ENCODE measurements at places on chromosomes 1 and 21.

- no peak overlapping the region for H3K27ac ChIP-seq
- no peaks in the 10 kb centered on the region for H3K27me3 ChIP-seq
- no peak for DNase-seq
- no peaks in the 10 kb centered on the region for H3K36me3 ChIP-seq
- peaks cover 20% of the 10 kb centered on the region for H3K4me1 ChIP-seq
- no peak overlapping the region for H3K4me3 ChIP-seq
Observed at GRCh38 chr1:78155121-78155520, 109.4 kb downstream of the GIPC2 start.

DNA sequence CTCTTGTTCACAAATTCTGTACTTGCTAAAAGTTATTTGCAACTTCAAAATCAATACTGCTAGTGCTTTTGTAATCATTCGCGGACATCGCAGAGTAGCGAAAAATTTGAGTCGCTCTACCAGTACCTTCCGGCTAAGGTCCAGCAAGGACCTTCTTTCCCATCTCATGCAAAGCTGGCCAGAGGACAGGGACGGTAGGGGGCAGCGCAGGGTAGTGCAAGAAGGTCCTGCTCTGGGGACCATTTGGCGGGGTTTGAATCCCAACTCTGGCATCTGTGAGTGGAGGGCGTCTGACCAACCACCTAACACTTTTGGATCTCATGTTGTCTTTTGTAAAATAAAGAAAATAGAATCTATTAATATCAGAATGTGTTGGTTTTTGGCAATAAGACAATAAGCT, 258.3 kb downstream of the SPATA17 start:
- DNase-seq: no peak
- no peaks in the 10 kb centered on the region for H3K4me1 ChIP-seq
- H3K27me3 ChIP-seq: no peaks in the 10 kb centered on the region
- H3K36me3 ChIP-seq: no peaks in the 10 kb centered on the region
- no peak overlapping the region for H3K4me3 ChIP-seq

DNA sequence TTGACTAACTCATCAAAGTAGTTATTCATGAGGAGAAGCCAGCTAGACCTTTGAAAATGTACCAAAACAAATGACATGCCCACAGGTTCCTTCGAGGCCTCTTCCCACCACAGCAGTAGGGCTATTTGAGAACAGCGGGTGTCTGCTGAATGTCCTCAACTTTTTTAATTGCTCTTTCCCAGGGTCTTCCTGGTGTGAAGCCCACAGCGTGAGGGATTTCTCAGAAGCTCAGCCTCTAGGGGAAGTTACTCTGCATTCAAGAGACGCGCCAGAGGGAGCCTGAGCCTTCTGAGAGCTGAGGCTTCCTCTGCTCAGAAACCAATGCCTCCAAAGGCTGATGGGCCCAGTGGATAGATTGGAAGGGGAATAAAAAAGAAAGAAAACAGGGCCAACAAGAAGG, 153.6 kb downstream of the OLFM3 start:
- no peaks in the 10 kb centered on the region for H3K4me1 ChIP-seq
- H3K4me3 ChIP-seq: no peak overlapping the region
- H3K27me3 ChIP-seq: peaks cover 23% of the 10 kb centered on the region
- no peak for DNase-seq

DNA sequence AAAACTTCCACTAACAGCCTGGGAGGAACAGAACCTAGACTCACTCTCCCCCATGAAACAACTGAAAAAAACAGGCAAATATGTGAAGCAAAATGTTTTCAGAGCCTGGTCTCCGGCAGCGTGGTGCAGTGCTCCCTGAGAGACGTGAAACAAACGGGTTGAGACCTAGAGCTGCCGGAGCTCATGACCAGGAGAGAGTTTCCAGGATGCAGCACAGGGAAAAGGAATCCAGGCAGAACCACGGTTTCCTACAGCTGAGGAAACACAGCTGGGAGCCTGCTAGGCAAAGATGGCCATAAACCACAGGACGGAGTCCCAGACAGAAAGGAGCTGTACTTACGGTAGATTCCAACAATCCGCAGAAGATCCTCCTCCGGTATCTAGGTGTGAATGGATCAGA, 20.2 kb upstream of the SLC19A1 start:
- no peaks in the 10 kb centered on the region for H3K4me1 ChIP-seq
- H3K4me3 ChIP-seq: no peak overlapping the region
- H3K36me3 ChIP-seq: no peaks in the 10 kb centered on the region
- no peak for DNase-seq
- H3K27ac ChIP-seq: no peak overlapping the region

DNA sequence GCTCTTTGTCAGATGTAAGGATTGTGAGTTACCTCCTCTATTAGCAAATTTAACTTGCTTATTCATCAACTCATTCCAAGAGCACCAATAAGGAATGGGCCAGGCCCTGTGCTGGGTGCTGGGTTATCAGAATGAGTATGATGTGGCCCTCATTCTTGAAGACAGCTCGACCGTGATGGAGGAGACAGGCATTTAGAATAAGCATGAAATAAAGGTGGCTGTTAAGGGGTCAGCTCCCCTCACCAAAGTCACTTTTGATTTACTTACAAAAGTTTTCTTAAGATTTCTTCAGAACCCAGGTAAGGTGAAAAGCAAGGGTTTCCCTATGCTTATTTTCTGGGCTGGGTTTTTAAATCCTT, 15.3 kb upstream of the PADI1 start:
- H3K27me3 ChIP-seq: no peaks in the 10 kb centered on the region
- no peaks in the 10 kb centered on the region for H3K36me3 ChIP-seq
- peak; percentile 17 for DNase-seq
- peaks cover 52% of the 10 kb centered on the region for H3K4me1 ChIP-seq
- no peak overlapping the region for H3K4me3 ChIP-seq

GRCh38 chr1:188665477-188665876, 1812.2 kb downstream of the BRINP3 start:
- DNase-seq: no peak
- no peak overlapping the region for H3K27ac ChIP-seq
- no peak overlapping the region for H3K4me3 ChIP-seq
- peaks cover under 1% of the 10 kb centered on the region for H3K4me1 ChIP-seq
- H3K27me3 ChIP-seq: no peaks in the 10 kb centered on the region
- no peaks in the 10 kb centered on the region for H3K36me3 ChIP-seq
